NCI-H1417 (cell line): ENCODE measurements at places on chromosomes 7 and 10.

GRCh38 chr10:4048236-4048864 lies 263.3 kb upstream of the KLF6 start:
- no peak for DNase-seq

DNA sequence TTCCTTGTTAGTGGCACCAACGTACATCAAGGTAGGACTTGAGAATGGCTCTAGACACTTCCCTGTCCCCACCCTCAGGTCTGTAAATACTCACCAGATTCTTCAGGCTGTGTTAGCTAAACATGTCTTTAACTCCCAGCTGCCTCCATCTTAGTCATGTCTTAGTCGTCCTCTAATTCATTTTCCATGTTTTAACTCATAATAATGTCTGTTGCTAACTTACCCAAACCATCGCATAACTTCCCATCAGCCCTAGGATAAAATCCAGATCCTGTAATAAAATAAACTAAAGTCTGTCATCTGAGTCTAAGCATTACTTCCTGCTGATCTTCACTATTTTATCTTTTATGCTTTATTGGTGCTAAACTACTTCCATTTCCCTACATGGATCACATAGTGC lies 600.0 kb upstream of the CELF2 start:
- DNase-seq: no peak

DNA sequence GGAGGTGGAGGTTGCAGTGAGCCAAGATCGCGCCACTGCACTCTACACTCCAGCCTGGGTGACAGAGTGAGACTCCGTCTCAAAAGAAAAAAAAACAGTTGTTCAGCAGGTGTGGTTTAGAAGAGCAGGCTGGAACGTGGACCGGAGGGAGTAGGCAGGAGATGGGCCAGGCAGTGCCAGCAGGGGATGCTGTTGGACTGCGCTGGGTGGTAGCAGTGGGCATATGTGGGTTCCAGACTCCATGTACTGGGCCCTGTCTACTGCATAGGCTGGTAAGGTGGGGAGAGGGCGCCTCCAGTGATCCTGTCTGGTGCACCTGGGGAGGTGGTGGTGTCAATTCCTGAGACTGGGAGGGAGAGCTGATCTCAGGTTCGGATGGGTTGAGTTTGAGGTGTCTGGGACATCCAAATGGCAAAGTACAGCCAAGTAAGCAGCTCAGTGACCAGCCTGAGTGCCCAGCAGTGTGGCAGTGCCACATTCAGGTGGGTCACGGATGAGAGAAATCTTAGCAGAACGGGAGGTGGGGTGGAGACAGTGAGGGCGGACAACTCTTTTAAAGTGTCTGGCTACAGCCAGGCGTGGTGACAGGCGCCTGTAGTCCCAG lies 25.9 kb downstream of the SFXN4 start:
- DNase-seq: no peak

- DNase-seq: no peak
Measured at GRCh38 chr10:101007099-101007711, 7.6 kb downstream of the LZTS2 start.

DNA sequence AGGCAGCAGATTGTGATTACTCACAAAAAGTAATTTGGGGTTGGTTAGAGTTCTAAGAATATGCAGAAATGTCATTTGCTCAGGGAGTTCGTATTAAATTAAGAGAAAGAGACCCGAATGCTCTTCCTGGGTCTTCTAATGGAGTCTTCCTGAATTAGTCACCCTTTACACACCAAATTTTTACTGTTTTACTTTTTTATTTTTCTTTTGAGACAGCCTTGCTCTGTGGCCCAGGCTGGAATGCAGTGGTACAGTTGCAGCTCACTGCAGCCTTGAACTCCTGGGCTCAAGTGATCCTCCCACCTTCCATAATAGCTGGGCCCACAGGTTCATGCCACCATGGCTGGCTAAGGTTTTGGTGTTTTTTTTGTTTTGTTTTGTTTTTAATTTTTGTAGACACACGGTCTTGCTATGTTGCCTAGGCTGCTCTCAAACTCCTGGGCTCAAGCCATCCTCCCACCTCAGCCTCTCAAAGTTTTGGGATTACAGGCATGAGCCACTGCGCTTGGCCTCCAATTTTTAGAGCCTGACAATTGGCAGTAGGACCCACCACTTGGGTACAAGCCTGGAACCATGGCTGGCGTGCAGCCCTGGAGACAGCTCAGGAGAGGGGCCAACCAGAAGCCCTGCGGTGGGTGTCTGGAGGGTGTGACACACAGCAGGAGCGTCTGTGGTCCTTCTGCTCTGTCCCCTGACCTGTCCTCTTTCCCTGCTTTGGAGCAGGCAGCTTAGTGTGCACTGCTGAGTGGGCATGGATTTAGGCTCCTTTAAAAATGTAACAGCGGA lies 16.4 kb upstream of the BHLHA15 start:
- DNase-seq: no peak

DNA sequence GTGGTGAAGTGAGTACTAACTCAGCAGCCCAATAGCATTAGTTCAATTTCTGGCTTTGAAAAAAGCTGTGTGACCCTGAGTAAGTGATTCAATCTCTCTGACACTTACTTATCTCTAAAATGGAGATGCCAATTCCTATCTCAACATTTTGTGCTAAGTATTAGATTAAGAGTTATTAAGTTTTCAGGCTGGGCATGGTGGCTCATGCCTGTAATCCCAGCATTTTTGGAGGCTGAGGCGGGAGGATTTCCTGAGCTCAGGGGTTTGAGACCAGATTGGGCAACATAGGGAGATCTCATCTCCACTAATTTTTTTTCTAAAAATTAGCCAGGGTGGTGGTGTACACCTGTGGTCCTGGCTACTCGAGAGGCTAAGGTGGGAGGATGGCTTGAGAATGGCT lies 109.5 kb downstream of the PRTFDC1 start:
- DNase-seq: no peak

DNA sequence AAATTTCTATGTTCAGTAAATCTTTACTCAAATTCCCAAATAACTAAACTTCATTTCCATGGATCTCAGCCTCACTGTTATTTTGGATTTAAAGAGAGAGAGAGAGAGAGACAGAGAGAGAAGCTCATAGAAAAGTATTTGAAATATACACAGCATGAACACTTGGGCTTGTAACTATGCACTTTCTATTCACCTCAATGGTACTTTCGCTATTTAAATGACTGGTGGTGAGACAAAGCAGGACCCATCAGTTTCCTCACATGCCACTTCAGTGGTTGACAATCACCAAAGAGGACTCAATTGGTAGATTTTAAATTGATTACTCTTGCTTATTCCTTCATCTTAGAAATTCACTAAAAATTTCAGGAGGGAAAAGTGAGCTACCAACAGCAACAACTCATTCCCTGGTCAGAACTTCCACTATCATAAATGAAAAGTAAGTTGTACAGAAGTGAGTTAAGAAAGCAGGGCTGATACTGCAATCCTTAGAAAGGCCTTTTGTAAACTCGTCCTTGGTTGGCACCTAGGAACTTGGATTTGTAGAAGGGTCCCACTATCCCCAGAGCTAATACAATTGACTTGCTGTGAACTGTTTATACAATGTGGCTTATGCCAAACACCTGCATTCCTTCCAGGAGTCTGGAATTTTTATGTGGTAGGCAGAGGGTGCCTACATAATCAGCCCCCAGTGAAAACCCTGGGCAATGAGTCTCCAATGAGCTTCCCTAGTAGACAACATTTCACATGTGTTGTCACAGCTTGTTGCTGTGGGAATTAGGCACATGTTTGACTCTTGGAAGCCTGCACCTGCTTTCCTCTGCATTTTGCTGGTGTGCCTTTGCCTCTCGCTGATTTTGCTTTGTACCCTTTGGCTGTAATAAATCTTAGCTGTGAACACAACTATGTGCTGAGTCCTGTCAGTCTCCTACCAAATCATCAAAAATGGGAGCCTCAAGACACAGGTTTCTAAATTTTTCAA lies 10.8 kb downstream of the ERLIN1 start:
- no peak for DNase-seq

DNA sequence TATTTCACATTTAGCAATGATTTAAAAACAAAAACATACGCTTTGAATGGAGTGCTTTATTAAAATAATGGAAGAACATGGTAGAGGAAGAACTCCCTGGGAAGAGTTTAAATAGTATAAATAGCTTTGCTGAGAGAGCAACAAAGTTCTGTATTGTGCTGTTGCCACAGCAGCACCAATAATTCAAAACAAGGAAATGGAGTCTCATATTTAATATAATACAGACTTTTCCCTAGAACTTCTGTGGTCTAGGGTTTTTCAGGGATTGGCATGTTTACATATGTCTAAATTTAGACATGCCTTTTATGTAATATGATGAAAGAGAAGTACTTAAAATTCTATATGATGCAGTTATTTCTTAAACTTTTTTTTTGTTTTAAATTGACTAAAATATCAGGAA lies 217.2 kb upstream of the HDAC9 start:
- no peak for DNase-seq

- DNase-seq: no peak
Measured at GRCh38 chr7:92149736-92150239, 15.5 kb upstream of the CYP51A1 start.

- DNase-seq: no peak
Measured at GRCh38 chr7:30965372-30965771, 1.6 kb downstream of the GHRHR start.

DNA sequence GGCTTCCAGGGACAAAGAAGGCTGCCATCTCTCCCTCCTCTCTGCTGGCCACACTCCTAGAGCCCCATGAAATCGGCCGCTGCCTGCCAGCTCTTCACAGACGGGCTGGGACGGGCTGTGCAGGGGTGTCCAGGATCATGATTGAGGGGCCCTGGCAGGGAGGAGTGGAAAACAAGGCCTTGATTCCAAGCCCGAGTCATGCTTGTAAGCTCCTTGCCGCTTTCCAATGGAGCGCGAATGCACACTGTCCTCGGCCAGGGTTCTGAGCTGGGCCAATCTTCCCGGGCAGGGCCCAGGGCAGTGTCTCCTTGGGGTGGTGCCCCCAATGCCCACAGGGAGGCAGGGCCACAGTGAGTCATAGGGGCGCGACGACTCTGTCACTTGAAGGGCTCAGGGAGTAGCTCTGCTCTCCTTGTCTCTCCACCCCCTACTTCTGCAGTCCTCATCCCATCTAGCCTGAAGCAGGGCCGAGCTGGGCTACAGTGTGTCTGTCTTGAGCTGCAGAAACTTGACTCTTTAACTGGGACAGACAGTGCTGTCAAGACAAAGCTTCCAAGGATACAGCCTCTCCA lies 186.2 kb upstream of the SVIL start:
- no peak for DNase-seq

- peak; percentile 65 for DNase-seq
Measured at GRCh38 chr10:101961591-101962498, 94.1 kb downstream of the ARMH3 start.

GRCh38 chr7:28988091-28988490 lies 30.0 kb upstream of the TRIL start:
- DNase-seq: no peak

GRCh38 chr7:30613366-30614325 lies 19.0 kb downstream of the GARS1 start:
- DNase-seq: no peak

DNA sequence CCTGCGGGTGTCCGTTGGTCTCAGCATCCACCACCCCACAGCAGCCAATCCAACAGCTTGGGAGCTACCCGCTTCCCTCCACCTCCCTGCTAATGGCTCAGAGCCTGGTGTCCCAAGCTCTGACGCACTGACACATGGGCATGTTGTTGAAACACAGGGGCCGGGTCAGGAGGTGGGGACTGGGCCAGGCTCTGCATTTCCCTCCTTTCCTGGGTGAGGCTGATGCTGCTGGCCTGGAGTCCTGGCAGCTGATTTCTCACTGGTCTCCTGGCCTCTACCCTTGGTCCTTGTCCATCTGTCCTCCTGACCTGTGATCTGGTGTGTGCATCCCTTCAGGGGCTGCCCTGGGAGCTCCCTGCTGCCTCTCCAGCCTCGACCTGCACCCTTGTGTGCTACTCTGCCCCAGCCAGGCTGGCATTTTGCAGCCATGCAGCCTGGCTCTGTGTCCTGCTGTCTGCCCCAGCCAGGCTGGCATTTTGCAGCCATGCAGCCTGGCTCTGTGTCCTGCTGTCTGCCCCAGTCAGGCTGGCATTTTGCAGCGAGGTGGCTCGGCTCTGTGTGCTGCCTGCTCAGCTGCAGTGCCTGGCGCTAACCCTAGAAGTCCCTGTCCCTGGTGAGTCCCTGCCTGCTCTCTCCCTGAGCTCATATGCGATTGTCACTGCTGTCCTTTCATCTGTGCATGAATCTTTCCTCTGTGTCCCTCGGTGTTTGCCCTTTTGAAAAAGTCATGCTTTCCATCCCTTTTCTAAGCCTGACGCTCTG lies 14.0 kb downstream of the AMZ1 start:
- no peak for DNase-seq

GRCh38 chr7:131618391-131618790 lies 62.0 kb upstream of the PODXL start:
- no peak for DNase-seq

- no peak for DNase-seq
Measured at GRCh38 chr7:47683485-47683898, 101.6 kb upstream of the TNS3 start.

GRCh38 chr7:142698429-142698828 lies 50.8 kb upstream of the PRSS1 start:
- no peak for DNase-seq

- DNase-seq: no peak
Measured at GRCh38 chr10:13730956-13731355, 144.2 kb downstream of the PRPF18 start.

DNA sequence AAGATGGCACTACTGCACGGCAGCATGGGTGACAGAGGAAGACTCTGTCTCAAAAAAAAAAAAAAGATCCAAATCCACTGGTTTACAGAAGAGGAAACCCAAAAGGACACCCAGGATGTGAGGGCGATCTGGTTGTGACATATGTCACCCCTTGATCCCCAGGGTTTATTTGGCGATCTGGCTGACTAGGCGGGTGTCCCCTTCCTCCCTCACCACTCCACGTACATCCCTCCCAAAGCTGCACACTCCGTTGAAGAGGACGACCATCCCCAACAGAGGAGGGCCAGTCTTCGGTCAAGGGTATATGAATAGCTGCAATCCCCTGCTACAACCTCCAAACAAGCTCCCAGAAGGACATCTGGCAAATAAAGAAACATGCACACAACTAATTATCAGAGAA lies 111.6 kb downstream of the HTR5A start:
- no peak for DNase-seq

GRCh38 chr7:98629001-98629431 lies 11.9 kb downstream of the NPTX2 start:
- no peak for DNase-seq

DNA sequence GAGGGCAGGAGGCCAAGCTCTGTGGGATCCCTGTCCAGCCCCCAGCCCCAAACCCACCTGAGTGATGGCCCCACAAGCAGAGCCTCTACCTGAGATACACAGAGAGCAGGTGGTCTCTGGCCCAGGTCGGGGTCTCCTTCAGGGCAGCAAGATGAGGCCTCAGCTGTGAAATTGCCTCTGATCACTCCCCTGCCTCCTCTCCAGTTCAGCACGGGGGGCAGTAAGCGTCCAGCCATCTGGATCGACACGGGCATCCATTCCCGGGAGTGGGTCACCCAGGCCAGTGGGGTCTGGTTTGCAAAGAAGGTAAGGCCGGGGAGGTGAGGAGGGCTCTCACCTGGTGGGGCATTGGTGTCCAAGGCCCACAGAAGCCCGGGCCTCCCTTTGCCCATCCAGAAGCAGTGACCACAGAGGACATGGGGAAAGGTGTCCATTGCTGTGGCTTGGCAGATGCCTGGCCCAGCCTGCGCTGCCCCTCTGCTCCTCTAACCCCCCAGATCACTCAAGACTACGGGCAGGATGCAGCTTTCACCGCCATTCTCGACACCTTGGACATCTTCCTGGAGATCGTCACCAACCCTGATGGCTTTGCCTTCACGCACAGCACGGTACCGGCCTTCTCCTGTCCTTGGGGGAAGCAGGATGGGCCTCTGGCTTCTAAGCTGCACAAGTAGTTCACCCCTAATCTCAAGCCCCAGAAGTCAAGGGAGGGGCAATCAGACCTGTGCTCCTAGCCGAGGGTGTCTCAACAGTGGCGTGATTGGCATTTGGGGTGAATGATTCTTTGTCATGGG lies 3.1 kb downstream of the CPA1 start:
- DNase-seq: no peak
